ENCODE measurements at places on chromosomes 7 and 10.

DNA sequence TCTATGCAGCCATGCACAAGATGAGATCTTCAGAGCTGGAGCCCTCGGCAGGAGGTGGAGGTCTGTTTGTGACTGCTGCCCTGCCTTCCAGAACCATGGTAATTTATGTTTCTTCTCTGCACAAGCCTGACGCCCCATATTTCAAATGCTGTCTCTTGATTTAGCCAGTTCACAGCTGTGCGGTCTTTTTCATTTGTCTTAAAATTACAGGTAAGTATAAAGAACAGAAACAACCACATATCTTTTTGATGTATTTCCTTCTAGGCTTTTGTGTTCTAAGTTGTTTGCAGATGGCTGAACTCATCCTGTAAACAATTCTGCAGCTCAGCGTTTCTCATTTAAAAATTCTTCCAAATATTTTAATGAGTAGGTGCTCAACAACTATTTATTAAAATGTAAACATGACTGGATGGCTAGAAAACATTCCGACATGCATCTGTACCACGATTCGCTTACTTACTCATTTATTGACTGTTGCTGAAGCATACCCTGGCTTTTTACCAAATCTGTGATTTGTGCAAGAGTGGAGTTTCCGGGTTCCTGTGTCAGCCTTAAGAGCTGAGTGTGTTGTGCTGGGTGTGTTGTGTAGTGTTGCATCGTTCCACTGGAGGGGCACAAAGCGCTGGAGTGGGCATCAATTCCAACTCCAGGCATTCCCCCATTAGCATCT is 58.9 kb downstream of the PIP4K2A start:
- peak; percentile 80 for DNase-seq

DNA sequence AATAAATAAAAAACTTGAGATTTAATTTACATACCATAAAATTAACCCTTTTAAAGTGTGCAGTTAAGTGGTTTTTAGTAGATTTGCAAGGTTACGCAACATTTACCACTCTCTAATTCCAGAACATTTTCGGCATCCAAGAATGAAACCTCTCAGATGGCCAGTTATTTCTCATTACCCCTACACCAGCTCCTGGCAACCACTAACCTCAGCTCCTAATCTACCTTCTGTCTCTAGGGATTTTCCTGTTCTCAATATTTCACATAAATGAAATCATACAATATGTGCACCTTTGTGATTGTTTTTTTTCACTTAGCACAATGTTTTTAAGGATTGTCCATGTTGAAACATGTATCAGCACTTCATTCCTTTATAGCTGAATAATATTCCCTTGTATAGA is 45.1 kb downstream of the INPP5F start:
- DNase-seq, result no peak

GRCh38 chr10:6153845-6154244 is 48.9 kb upstream of the PFKFB3 start:
- DNase-seq, result no peak

GRCh38 chr10:18140957-18141845 is 977 bp downstream of the CACNB2 start:
- DNase-seq, result no peak

DNA sequence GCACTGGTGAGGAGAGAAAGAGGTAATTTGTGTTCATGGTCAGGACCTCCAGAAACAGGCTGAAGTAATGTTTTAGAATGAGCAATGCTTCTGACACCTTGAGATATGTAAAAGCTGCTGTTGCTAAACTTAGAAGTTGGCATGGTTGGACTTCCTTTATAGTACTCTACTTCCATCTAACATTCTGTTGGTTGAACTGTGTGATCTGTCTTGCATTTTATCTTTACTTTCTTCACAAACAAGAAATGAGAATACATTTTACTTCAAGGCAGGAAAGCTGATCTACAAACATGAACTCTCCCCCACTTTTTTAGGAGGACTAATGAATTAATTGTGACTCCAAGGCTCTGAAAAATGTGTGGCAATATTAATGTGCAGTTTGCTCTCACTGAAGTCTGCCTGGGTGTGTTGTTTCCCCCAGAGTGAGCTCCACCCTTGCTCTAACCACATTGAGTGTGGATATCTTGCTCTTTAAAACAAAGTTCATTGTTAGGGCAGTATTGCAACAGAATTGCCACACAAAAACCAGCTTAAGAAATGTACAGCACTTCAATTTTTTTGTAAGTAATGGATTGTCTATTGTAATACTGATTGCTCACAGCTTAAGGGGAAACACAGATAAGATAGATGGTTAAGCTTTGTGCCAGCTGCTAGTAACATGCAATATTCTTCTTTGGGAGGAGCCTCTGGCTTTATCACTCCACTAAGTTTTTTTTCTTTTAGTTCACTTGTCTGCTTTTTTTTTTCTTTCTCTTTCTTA is 69.0 kb downstream of the ADD3 start:
- DNase-seq, result peak; percentile 82

Data from activated CD4-positive, alpha-beta T cell treated with anti-CD3 and anti-CD28 coated beads, Interleukin-2, amount 10 ng/mL, durations not matched to agents 24 days and 14 days (primary cell).